ENCODE measurements at places on chromosomes 1 and 21. TPM values are rescaled to one million over a fixed set of nuclear protein-coding genes. Genes with fewer than 3 reads are reported as not detected.

CACHD1 gene
- 13.0 TPM for polyA plus RNA-seq

S100A1 gene
- polyA plus RNA-seq, result 11.6 TPM

SLC2A5 gene
- 19.5 TPM for polyA plus RNA-seq

FAM110D gene
- polyA plus RNA-seq, result 0.98 TPM
